ENCODE measurements at places on chromosomes 11 and 22.

GRCh38 chr11:86593833-86594232 lies 78.6 kb downstream of the ME3 start:
- no peak for DNase-seq

GRCh38 chr22:41917375-41917902 lies 2.6 kb upstream of the SHISA8 start:
- DNase-seq: peak; percentile 72

- DNase-seq: no peak
Observed at GRCh38 chr22:29346659-29347058, 31.2 kb upstream of the RASL10A start.

- no peak for DNase-seq
Observed at GRCh38 chr11:131744847-131745246, 374.4 kb downstream of the NTM start.

GRCh38 chr11:62602141-62603071 lies 741 bp upstream of the MTA2 start:
- DNase-seq: peak; percentile 84

DNA sequence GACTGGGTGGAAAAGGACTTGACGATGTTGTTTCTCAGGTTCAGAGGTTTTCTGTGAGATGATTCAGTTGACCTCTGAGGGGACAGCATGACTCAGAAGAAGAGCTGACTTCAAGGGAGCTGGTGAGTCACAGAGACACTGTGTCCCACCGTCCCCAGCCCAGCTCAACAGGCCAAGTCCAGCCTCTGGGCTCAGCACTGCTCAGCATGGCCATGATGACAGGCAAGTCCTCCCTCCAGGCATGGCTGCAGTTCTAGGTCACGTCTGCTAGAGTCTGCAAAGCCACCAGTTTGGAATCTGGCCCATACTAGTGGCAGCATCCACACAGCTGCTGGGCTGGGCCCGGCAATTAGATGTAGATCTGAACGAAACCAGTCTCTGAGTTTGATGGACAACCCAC lies 12.9 kb downstream of the TRIM29 start:
- no peak for DNase-seq

GRCh38 chr11:6855971-6856541 lies 6.8 kb upstream of the OR10A2 start:
- no peak for DNase-seq

DNA sequence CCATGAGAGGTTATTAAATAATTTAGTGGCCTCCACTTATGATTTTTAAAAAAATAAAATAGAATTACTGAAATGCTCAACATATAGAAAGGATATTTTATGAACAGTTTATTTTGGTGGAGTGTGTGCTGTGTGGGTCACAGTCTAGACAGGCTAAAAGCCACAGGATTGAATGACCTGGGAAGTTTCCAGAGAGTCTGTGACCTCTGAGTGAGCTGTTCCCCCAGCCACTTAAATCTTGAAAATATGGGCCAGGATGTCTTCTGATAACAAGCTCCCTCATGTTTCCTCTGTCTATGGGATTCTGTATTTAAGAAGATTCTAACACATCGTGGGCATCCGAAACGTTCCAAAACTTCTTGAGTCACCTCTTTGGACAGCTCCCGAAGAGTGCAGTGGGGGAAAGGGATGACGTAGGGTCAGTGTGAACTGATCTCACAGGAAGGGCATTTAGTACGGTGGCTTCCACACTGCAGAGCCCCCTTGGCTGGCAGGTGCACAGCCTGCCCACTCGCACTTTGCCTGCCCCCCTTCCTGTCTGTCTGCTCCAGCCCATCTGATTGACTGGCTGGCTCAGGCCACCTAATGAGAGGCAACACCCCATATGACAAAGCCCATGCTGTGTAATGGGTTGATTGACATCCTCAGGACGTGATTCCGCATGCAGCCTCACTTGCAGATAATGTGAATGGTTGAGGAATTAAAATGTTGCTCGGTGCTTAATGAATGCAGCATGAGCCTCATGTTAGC lies 97.4 kb downstream of the NTM start:
- DNase-seq: no peak

- no peak for DNase-seq
Observed at GRCh38 chr22:50545522-50546325, at the start of gene KLHDC7B. KLHDC7B (plus strand) TSS chr22:50545899; CDS start chr22:50546244, 345 bp downstream.

DNA sequence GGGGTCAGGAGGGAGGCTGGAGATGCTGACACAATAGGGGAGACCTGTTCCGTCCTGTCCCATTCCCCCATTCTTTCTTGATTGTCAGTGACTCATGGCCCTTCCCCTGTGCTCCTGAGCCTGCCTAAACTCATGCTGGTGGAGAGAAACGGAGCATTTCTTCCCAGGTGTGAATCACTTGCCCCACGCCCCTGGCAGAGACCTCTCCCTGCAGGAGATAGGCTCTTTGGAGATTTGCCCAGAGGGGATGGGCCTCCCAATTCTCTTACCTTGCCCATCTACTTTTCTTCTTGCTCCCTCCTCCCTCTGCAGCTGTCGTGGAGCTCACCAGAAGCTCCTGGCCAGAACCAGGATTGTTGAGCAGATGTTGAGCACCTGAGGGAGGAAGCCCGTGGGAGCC lies 121.9 kb upstream of the OR9Q1 start:
- DNase-seq: no peak

- no peak for DNase-seq
Observed at GRCh38 chr11:838441-839279, 3.7 kb downstream of the POLR2L start.

DNA sequence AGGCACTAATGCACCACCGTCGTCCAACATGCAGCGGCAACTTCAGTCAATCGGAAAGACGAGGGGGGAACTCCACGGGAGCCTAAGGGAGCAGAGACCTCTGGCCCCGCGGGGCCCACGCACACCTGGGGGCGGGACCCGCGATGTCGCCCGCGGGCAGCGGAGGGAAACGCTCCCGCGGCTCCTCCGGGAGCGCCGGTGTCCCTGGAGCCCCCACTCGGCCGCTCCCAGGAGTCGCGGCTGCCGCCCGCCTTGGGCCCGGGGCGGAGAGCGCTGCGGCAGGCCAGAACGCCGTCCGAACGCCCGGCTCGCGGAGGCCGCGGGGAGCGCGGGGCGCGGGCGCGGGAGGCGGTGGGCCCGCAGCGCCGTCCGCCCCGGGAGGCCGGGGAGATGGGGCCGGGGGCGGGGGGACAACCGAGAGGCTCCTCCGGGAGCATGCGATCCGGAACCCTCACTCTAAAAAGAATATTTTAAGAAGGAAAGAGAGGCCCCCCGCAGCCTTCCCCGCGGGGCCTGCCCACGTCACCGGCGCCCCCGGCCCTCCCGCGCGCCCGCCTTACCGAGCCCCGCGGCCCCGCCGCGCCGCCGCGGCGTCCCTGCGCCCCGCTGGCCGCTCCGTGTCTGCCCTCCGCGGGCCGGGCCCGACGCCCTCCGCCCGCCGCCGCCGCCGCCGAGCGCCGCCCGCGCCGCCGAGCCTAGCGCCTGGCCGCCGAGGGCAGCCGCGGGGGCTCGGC lies 86.6 kb upstream of the ARHGAP32 start:
- DNase-seq: no peak

DNA sequence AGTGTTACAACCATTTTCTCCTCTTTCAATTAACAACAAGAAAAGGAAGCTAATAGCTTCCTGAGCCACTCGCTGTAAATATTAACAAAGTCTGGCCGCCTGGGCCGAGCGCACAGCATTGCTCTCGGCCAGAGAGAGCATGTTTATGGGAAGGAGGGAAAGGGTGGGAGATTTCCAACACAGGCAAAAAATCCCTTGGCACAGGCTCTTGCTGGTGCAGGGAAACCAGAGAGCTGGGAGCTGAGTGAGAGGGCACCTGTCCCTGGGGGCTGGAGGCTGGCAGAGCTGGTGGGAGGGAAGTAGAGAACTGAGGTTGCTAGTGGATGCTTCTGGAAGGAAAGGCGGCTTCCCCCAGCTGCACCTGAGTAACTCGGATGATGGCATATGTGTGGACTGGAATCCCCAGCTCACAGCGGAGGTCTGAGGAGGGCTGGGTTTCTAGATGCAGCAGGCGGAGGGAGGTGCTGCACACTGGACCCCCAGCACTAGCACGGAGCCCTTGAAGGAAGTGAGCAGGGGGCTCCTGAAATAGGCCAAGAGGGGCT lies 59.6 kb downstream of the FLRT1 start:
- DNase-seq: no peak

DNA sequence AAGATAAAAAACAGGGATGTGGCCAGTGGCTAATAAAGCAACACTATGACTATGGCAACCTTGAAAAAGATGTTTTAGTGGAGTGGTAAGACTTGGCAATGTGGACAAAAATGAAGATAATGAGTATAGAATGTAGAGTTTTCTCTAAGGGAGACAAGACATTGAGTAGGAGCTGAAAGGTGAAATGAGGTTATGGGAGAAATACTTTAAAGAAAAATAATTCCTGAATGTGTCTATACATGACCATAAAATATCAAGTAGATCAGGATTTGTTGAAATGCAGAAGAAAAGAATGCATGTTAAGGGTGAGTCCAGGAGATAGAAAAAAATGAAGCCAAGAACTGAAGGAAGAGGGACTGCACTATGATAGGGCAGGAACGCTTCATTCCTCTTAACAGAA lies 101.6 kb upstream of the CARD18 start:
- DNase-seq: no peak

GRCh38 chr11:73260127-73260457 lies 12.0 kb upstream of the P2RY6 start:
- no peak for DNase-seq

DNA sequence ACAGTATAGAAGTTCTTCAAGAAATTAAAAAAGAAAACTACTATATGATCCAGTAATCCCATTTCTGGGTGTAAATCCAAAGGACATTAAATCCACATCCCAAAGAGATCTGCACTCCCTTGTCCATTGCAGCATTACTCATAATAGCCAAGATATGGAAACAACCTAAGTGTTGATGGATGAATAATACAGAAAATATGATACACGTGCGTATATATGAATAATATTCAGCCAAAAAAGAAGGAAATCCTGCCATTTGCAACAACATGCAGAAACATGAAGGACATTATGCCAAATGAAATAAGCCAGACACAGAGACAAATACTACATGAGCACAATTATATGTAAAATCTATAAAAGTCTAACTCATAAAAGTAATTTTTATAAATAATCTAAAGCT lies 306.3 kb upstream of the ANO3 start:
- no peak for DNase-seq

DNA sequence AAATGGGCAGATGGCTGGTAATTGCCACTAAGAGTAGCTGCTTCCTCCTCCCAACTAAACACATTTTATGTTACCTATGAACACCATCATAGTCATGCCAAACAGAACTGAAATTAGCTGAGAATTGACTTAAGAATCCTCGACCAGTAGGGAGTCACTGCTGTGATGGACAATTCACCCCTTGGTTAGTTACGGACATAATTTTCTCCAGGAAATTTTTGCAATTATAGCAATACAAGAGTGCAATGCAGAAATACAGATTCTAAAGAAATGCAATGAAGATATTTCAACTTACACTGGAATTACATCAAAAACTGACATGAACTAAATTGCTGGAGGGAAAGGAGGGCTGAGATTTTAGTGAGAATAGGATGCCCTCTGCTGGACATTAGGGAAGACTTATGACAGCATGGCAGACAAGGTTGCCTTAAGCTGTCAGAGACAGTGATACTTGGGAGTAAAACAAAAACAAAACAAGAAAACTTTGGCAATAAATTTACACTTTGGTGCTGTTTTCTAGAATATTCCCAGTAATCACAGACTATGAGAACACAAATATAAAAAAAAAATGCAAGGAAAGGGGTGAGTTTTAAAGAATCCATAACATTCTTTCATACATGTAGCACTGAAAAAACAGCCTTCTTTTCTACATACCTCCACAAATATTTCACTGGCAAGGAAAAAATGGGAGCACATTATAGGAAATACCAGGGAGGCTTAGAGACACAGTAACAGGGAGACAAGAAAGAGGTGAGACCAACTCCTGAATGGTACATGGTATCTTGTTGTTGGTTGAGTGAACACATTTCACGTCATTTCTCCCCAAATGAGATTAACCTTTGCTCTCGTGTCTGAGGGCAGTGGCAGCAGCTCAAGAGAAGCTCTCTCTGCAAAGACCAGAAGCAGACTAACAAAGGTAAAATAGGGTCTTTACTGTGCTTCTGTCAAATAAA lies 11.2 kb upstream of the PPP2R1B start:
- peak; percentile 62 for DNase-seq

DNA sequence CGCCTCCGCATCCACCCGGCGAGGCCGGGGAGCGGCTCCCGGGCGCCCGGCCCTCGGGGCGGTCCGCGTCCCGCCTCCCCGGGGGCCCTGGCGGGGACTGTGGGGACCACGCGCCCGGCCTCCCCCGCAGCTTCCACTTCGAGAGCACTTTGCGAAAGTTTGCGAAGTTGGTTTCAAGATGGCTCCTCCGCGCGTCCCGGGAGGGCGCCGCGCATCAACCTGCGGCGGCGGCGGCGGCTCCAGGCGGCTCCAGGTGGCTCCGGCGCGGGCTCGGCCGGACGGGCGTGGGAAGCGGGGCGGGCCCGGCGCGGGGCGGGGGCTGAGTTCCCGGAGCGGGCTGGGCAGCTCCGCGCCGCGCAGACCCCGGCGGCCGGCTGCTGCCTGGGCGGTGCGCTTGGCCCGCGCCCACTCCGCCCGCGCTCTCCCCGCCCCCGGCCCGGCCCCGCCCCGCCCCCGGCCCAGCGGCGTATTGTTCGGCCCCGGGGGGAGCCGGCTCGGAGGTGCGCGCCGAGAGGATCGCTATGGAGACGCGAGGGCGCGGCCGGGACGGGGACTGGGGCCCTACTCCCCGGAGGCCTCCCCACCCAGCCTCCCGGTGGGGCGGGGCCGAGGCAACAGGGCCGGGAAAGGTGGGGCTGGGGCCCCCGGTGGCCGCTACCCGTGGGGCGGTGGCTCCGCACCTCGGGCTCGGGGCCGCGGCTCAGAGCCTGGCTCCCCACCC lies at the start of gene CELSR1:
TSS of gene CELSR1 (minus strand) at position 396 of the 721 bp plus-strand sequence. CDS start 450 bp downstream, outside the sequence.
- DNase-seq: no peak

DNA sequence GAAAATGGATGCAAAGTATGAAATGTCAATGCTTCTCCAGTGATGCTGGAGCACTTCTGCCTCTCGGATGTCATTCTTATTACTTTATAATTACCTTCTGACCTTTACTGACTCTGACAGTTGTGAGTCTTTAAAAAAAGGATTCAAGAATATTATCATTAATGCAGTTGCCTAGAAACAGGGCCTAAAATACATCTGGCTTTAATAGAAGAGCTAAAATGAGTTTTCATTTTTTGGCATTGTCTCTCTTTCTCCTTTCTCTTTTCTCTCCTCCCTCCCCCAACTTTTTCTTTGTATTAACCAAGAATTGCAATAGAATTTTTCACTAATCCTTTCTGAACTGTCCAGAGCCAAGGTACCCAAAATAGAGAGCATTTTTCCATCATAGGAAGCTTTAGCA lies 45.9 kb downstream of the FDX1 start:
- no peak for DNase-seq

GRCh38 chr11:134024420-134025081 lies 44.3 kb upstream of the JAM3 start:
- DNase-seq: no peak

DNA sequence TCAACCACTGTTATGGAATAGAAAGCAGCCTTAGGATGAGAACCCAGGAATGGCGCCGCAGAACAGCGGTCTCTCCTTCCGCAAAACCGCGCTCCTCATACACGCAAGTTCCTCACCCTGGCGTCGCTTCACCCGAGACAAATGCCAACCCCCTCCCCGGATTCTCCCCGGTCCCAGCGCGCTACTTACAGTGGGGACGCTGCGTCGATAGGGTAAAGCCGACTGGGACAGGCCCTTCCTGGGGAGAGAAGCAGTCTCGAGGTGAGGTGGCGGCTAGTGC lies 287 bp downstream of the RPS13 start:
- no peak for DNase-seq

All from NCI-H774 (cell line).